ENCODE measurements at places on chromosomes 5 and 9.

DNA sequence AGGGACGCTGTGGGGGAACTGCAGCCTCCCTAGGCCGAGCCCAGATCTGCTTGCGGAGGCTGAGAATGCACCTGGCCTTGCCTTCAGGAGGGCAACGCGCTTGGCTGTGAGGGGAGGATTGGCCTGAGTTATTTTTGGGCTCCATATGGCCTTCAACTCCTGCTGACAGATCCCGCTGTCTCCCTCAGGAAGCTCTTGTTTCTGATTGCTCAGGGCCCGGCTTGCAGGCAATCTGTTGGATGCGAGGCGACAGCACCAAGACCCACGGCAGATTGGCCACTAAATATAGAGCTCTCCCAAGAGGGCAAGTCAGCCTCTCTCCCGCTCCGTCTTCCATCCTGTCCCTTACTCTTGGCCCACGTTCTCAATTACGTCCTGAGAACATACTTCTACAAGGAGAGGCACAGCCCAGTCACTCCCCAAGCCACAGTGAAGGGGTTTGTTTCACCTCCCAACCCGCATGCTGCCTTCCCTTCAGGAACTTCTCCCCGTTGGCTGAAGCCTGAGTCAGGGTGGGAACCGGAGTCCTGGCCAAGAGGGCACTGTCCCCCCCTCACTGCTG is 53.6 kb downstream of the RASGEF1C start:
- no peak for DNase-seq

GRCh38 chr9:116774421-116775180 is 87.5 kb downstream of the TRIM32 start:
- no peak for DNase-seq

- no peak for DNase-seq
Measured at GRCh38 chr9:82082563-82082962, 94.0 kb downstream of the SPATA31D1 start.

GRCh38 chr9:93126151-93126781 is 7.8 kb downstream of the NINJ1 start:
- DNase-seq: no peak

DNA sequence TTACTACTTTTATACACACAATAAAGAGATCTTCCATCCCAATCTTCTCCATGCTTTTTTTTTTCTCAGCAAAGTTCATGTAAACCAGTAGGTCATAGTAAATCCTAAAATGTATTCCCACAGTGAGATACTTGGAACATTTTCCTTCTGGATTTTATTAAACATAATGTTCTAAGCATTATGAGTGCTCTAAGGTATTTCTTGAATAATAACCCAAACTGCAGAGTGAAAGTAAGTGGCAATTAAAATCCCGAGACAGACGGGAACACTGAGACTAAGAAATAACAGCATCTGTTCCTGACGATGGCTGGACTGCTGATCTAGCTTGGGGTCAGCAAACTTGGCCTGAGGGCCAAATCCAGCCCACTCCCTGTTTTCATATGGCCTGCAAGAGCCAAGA is 359.8 kb downstream of the ARL15 start:
- DNase-seq: no peak

GRCh38 chr9:127746959-127747569 is 12.0 kb upstream of the TOR2A start:
- no peak for DNase-seq

- DNase-seq: no peak
Measured at GRCh38 chr5:159316519-159317383, 13.5 kb downstream of the IL12B start.

DNA sequence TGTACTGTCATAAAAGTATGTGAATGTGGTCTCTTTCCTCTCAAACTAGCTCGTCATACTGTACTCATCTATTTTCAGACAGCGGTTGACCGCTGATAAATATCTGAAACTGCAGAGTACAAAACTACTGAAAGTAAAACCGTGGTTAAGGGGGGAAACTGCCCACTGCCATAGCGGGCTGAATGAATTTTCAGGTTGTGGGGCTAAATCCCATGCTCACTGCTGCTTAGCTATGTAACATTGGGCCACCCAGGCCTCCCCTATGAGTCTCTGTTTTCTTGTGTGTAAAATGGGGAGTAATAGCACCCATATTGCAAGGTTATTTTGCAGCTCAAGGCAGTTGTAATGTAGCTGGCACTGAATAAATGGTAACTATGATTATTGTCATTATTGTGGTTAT is 82.3 kb downstream of the MSX2 start:
- no peak for DNase-seq

DNA sequence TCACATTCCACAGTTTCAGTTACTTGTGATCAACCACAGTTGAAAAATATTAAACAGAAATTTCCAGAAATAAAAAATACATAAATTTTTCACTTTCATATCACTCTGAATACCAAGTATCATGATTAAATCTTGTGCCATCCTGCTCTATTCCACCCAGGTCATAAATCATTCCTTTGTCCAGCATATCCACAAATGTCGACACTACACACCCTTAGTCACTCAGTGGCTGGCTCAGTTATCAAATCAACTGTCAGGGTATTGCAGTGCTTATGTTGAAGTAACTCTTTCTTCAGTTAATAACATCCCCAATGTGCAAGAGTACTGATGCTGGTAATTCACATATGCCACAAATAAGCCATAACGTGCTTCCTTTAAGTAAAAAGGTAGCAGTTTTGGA is 115.7 kb downstream of the FBXL17 start:
- DNase-seq: no peak

DNA sequence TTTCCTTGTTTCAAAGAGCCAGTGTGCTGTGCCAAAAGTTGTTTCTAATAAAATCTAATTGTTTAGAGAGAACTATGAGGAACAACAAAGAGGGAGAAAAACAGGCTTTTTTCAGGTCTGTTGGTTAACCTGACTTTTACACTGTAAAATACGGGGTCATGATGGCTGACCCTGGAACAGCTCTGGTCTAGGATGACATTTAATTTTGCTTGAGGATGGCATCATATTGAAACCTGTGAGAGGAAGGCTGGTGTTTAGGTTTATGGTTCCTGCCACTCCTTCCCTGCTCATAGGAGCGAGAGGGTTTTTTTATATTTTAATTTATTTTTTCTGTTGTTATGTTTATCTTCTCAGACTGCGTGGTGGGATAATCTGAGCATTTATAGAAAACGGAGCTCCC is 327.6 kb downstream of the KDM4C start:
- no peak for DNase-seq

GRCh38 chr9:30584559-30584958 is 1799.9 kb upstream of the ACO1 start:
- no peak for DNase-seq

DNA sequence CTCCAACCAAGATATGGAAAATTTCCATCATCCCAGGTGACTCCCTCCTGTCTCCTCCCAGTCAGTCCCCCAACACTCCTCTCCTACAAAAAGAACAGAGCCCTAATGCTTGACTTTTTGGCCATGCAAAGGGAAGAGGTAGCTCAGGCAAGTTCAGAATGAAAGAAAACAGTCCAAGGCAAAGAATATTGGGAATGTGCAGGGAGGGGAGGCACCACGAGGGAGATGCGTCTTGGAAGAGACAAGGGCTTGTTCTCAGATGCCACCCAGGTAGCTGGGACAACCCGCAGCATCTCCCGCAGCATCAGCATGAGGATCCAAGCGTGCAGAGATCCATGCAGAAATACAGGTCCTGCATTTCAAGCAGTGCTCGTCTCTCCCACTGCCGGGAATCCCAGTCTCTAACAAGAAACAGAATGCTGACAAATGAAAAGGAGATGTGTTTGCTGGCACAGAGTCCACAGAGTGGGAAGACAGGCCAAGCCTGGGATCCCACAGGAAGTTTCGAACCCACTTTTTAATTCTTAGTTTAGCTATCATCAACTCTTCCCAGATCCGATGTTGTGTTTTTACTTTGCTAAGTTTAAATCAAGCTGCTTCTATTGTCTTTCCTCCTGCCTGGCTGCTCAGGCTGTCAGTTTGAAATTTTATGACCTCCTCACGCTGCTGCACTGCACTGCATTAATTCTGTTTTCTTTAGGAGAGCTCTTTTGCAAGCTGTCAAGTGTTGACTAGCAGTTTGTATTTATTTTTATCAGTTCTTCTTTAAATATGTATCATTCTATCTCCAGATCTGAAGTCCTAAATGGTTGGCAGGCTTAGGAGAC is 86.8 kb upstream of the OSMR start:
- no peak for DNase-seq

- no peak for DNase-seq
Measured at GRCh38 chr9:112535811-112536210, 49.2 kb downstream of the KIAA1958 start.

GRCh38 chr9:1919229-1919628 is 95.9 kb upstream of the SMARCA2 start:
- no peak for DNase-seq

- no peak for DNase-seq
Measured at GRCh38 chr5:5421149-5421960, 1.1 kb upstream of the ICE1 start.

DNA sequence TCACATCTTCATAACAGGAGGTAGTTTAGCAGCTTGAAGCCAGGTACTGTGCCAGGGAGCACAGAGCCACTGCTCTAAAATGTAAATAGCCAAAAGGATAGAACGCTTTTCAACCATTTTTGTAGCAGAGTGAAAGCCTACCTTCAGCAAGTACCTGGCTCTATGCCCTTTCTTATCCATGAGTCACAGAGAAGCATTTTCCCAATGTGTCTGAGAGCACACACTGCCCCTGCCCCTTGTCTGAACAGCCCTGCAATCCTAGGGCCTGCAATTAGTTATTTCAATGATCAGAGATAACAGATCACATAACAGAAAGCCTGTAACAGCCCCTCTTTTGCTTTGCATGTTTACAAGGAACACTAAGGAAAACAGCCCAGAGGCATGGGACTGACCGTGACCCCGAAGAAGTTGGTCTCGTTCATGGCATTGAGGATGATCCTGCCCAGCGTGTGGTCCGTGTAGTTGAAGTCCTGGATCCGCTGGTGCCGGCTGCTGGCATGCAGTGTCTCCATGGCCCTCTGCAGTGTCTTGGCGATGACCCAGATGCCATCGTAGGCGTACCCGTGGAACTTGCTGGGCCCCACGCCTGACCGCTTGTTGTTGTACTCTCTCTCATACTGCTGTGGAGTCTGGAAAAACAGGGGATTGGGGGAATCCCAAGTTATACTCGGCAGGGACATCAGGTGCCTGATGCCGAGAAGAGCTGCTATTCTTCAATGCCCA is 198.3 kb upstream of the TBC1D2 start:
- DNase-seq: no peak

GRCh38 chr9:3758816-3759576 is 233.2 kb upstream of the RFX3 start:
- no peak for DNase-seq

DNA sequence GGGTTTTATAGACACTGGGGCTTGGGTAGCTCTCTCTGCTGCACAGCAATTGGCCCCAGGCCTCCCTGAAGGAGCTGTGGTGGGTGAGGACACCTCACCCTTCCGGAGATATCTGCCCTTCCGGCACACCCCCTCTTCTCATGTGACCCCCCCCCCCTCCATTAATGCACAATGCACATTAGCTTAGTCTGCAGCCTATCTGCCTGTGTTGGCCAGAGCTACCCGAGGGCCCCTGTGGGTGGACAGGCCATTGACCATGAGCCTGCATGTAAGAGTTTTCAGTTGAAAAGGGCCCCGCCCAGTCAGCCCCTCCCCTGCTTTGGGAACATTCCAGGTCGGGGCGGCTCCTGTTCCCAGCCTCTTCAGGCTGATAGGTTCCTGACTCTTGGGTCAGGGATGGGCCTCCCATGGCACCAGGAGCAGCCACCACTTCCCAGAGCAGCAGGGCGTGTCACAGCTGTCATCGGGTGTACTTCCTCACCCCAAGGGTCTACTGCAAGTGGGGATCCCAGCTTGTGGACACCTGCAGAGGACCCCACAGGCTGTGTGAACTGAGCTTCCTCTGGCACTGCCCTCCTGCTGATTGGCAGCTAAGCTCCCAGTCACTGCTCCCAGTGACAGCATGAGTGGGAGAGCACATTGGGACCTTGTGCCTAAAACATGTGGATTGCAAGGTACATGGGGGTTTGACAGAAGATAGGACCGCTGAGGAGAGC is 17.8 kb downstream of the PHF2 start:
- DNase-seq: no peak

DNA sequence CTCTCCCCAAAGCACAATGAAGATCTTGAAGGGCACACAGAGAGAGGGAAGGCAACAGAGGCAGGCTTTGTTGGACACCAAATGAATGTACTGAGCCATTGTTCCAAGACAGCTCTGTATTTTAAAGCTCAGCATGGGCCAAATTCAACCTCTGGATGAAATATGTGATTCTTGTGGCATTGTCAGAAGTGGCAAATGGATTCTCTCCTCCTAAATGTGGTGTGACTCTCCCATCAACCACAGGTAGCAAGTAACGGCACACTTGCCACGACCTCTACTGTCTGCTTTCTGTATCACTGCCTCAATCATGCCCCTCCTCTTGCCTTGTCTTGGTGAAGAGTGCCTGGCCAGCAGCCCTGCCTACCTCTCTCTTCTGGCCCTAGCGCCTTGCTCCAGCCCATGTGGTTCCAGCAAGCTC is 6.1 kb upstream of the MOB3B start:
- no peak for DNase-seq

- DNase-seq: no peak
Measured at GRCh38 chr9:127384901-127385300, 12.1 kb upstream of the SLC2A8 start.

GRCh38 chr5:106443746-106444145 is 1227.0 kb downstream of the EFNA5 start:
- no peak for DNase-seq

- DNase-seq: peak; percentile 23
Measured at GRCh38 chr5:172380987-172381643, 73.2 kb downstream of the SH3PXD2B start.
